ENCODE measurements at places on chromosomes 2 and 18. TPM values are rescaled to one million over a fixed set of nuclear protein-coding genes. Genes with fewer than 3 reads are reported as not detected.

VWA3B gene
- not detected for total RNA-seq

ACMSD gene
- not detected for total RNA-seq

COL4A4 gene
- total RNA-seq: 0.56 TPM

SERPINB5 gene
- total RNA-seq: not detected

Data from omental fat pad (tissue), 4 donors.